Naive thymus-derived CD8-positive, alpha-beta T cell (primary cell): ENCODE measurements at places on chromosomes 1 and 21.

DNA sequence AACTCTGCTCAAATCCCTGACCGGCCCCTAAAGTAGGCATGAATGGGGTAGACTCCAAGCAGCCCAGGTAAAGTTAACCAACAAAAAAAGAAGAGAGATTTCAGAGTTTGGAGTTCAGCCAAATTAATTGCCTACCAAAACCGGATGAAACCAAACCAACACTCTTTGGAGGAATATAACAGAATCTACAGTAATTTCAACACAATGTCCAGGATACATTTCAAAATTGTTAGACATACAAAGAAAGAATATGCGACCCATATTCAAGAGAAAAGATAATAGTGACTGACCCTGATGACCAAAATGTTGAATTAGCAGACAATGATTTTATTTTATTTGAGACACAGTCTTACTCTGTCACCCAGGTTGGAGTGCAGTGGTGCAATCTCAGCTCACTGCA is 12.6 kb downstream of the IL22RA1 start:
- no peak for DNase-seq

DNA sequence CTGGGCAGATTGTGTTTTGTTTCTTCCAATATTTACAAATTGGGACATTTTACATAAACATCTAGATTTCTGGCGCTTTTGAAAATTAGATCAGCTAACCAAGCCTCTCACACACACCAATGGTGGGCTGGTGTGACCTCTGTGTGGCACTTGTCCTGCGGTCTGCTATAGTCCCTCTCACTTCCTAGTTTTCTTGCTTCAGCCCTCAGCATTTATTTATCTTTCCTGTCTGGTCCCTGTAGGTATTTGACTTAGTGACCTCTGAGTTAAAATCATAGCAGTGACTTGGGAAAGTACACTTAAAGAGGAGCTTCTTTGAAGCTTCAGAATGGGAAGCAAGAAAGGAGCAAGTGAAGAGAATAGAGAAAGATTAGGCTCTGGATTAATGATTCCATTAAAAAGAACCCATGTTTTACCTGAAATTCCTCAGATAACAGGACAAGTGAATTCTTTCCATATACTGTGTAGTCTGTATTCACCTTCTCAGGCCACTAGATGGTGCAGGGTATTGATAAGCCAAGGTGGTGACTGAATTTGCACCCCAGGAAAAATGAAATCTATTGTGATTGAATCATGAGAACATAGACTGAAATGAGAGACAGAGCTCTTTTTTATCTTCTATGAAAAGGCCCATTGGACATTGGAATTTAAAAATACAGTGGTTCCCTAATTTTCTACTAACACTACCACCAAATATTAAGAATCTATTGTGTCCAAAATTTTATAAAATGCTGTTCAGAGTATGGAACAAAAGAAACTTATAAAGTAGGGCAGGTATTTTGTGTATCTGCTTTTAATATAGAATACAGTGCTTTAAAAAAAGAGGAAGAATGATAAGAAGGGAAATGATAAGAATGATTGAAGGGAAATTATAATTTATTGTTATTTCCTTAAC is 7.1 kb upstream of the DIPK1A start:
- DNase-seq, result peak; percentile 43

GRCh38 chr1:24111996-24112779 is at the start of gene MYOM3:
Gene MYOM3, minus strand, starts transcription at chr1:24112135. Its CDS starts 3,499 bp downstream, at chr1:24108636.
- DNase-seq, result peak; percentile 36

DNA sequence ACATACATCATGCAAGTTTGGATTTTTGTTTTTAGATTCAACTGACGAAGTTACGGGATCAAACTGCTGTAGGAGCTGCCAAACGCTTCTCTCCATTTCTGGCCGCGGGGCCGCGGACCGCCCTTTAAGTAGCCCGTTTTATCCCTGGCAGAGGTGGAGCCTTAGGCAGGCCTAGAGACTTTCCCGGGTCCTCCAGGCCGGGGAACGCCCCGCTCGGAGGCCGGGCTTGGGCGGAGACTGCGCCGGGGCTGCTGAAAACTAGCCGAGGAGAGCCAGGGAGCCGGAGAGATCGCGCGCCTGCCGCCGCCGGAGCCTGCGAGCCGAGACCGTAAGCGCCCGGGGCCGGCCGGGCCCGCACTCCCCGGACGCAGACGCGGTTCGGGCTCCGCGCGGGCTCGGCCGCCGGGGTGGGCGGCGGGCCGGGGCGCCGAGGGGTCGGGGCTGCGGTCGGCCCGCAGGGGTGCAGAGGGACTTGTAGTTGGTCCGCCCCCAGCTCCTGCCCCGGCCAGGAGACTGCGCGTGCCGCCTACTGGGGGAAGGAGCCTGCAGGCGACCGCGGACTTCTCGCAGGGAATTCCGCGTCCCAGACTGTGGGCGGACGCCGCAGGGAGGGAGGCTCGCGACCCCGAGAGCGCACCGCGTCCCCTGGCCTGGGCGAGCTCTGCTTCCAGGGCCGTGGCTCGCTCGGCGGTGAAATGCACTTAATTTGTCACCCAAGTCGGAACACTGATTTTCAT is at the start of gene EPHX1:
Gene EPHX1, plus strand, starts transcription at position 283 of the 737 bp plus-strand sequence. CDS start 18,606 bp downstream, outside the sequence.
- peak; percentile 36 for DNase-seq

DNA sequence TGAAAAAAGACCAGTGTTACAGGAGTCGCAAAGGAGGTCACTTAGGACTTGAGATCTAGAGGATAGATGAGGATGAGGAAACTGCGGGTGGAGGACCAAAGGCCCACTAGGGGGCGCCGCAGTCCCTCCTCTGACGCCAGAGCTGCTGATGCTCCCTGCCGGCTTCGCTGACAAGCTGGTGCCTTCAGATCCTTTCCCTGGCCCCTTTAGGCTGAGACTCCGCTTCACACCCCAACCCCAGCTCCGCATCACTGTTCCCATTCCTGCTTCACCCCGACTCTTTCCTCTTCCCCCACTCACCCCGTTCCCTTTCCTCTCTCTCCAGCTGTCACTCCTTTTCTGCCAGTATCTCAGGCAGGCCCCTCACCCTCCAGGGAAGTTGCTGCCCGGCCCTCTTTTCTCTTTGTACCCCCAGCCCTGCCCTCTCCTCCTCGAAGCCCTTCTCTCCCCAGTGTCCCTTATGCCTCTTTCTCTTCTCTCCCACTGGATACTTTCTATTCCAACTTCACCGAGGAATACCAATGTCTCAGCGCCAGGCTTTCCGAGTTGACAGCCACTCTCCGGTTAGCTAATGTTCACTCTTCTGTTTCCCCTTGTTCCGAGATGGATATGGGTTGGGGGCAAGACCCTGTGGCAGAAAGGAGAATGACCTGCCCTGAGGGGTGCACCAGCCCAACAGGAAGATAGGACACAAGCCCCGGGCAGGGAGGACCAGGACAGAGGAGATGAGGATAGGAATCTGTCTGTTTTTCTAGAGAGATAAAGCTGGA is 4.5 kb downstream of the KCNJ9 start:
- DNase-seq, result peak; percentile 73

- peak; percentile 3 for DNase-seq
Observed at GRCh38 chr21:46119637-46120271, 21.8 kb downstream of the COL6A2 start.

DNA sequence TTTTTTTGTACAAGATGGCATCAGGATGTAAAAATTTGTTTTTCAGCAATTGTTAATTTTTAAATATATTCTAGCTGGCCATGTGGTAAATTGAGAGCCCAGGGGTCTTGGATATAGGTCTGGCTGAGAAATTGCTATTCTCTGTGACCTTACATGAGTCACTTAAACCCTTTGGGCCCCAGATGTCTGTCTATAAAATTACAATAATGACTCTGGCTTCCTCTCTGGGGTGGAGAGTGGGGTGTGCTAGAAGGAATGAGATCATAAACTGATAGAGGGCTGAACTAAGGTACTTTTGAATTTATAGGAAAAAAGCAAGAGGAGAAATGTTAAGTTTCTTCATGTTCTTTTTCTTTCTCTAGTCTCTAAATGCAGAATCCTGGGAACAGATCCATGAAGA is 12.4 kb upstream of the TCHH start:
- DNase-seq, result no peak

GRCh38 chr1:181152892-181153633 is 64.6 kb downstream of the IER5 start:
- DNase-seq, result no peak

DNA sequence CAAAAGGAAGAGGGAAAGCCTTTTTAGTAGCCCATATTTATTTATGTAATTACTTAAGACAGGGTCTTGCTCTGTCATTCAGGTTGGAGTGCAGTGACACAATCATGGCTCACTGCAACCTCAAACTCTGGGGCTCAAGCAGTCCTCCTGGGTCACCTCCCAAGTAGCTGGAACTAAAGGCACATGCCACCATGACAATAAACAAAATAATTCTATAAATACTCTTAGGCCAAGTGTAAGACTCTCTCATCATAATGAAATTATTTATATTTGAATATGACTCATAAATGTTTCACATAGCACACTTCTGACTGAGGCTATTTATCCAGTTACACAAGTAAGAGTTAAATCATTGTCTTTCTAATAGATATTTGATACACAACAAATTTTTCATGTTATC is 314.7 kb downstream of the AMY1C start:
- no peak for DNase-seq

DNA sequence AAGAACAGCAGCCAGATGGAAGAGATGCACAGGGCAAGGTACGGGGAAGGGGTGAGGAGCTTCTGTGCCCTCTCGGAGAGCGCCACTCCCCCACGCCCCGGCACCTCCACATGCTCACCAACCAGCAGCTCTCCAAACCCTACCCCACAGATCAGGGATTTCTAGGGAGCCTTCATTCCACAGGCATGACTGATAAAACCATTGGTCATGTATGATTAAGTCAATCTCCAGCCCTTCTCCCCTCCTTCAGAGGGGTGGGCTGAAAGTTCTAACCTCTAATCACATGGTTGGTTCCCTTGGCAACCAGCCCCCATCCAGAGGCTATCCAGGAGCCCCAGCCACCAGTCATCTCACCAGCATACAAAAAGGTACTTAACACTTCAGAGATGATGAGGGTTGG is 144.7 kb downstream of the TGFBR3 start:
- DNase-seq, result no peak

DNA sequence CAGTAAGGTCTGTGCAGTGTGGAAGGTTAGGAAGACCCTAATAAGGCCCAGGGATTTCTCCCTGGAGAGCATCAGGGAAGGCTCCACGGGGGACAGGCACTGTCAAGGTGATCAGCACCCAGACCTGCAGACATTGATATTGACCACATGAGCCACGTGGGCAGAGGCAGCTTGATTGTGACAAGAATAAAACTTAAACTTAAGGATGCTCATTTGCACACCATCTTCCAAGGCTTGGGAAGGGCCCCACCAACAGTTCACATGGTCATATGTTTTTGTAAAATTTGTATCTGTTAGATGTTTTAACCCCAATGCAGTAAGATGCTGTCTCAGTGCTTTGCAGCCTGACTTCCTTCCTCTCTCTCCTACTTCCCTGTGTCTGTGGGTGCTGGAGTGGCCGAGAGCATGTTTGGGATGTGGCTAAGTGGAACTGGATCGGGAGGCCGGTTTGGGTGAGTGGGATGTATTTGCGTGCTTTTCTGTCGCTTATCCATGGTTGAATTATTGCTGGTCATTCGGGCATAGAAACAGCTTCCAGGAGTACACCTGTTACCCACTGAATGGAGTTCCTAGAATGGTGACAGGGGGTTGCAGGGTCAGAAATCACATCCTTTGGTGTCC is 49.8 kb upstream of the OLIG2 start:
- DNase-seq, result no peak

- DNase-seq, result no peak
Observed at GRCh38 chr1:101002551-101002950, 23.0 kb downstream of the DPH5 start.

- no peak for DNase-seq
Observed at GRCh38 chr1:115654125-115654524, 12.4 kb downstream of the VANGL1 start.

GRCh38 chr1:26109229-26110164 is 2.1 kb upstream of the PDIK1L start:
- DNase-seq, result no peak

GRCh38 chr1:6546326-6546725 is 8.0 kb downstream of the NOL9 start:
- DNase-seq, result no peak

DNA sequence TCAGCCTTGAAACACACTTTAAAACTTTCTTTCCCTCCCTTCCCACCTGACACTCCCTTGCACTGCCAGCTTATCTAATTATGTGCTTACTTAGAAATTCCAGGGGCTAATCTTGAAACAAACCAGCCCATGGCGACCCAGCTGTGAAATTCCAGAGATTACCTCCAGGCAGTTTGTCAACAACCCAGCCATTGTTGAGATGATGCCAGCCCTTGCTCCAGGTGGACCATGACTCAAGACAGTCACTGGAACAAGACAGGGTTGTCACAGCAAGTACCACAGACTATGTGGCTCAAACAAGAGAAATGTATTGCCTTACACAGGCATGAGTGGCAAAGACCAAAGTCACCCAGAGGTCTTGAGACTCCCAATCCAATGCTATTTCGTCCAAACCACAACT is 7.9 kb downstream of the FYB2 start:
- DNase-seq, result no peak

GRCh38 chr1:180168786-180169639 is 14.3 kb downstream of the QSOX1 start:
- no peak for DNase-seq

DNA sequence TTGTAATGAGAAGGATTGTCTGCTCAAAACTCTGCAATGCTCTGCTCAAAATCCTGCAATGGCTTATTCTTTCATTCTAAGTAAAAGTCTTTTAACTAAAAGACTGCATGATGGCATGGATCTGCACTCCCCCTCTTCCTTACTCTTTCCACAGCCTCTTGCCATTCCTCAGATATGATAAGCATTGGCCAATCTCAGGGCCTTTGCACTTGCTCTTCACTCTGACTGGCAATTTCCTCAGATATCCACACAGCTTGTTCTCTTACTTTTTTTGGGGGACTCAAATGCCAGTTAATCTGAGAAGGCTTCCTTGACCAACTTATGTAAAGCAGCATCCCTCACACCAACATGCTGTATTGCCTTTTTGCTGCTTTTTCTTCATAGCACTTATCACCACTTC is 2.8 kb upstream of the ZMPSTE24 start:
- DNase-seq, result no peak
